Smooth muscle cell of trachea (primary cell): ENCODE measurements at places on chromosomes 2 and 18. TPM values are rescaled to one million over a fixed set of nuclear protein-coding genes. Genes with fewer than 3 reads are reported as not detected.

ABCG8 gene
- not detected in 2 replicates for total RNA-seq

HOXD3 gene
- total RNA-seq, result 0.29 TPM in 1 of 2 replicates, not detected in the other

SLC25A52 gene
- 0.15 and 0.17 TPM in 2 replicates for total RNA-seq

CDH20 gene
- not detected in 2 replicates for total RNA-seq

WNT10A gene
- not detected in 2 replicates for total RNA-seq

STPG4 gene
- total RNA-seq, result 0.17 TPM in 1 of 2 replicates, not detected in the other

RGPD3 gene
- 0.29 and 0.33 TPM in 2 replicates for total RNA-seq

CTLA4 gene
- total RNA-seq, result not detected in 2 replicates

SERPINB11 gene
- not detected in 2 replicates for total RNA-seq

DCDC2C gene
- total RNA-seq, result not detected in 2 replicates

FAM124B gene
- 0.44 TPM in 1 of 2 replicates, not detected in the other for total RNA-seq

GRP gene
- not detected in 2 replicates for total RNA-seq
